ENCODE measurements at places on chromosomes 1 and 21.
A peak's percentile ranks its signal among the peaks of the same experiment; 100 is the strongest.

DNA sequence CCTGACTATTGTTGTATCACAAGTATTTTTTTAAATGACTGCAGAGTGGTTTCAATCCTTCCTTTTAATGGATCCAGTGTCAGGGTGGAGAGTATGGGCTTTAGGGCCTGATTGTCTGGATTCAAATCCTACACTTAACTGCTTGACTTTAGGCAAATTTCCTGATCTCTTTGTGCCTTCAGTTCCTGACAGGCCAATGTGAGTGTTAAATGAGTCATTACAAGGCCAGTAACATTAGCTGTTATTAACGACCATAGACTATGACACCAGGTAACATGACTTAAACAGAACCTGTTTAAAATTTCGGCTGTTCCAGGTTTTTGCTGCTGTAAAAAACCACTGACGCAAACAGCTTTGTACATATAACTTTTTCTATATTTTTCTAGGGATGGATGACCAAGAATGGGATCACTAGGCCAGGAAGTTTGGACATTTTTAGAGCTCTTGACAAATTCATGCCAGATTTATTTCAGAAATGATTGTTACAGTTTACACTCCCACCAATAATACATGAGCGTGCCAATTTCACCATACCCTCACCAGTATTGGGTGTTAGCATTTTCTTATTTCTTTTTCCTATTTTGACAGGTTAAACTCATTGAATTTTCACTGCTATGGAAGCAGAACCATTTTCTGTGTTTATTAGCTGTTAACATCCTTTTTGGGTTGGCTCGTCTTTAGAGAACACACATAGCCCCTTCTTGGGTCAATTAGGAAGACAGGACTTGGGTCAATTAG is 11.3 kb downstream of the ZNF362 start:
- no peak for DNase-seq

- peak; percentile 85 for DNase-seq
These were observed 25.5 kb downstream of the CAPN9 start for GRCh38 chr1:230772457-230773395.

DNA sequence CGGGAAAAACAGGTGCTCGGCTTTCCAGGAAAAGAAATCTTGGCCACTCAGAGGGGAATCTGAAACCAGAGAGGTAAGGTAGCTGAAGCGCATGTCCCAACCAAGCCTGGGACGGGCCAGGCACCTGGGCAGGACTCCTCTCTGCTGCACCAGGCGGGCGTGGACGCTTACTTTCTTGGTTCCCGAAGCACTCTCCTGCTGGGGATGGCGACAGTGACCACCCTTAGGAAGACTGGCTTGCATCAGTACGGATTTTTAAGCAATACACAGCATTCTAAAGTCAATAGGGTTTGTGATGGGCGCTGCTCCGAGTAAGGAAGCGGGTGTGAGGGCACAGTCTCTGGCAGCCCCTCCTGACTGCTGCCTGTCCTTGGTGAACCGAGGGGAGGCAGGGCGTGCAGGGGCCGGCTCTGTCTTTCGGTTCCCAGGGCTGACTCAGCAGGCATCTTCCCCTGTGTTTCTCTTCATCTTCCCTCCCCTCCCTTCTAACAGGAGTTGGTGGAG is 74.9 kb upstream of the ANGPTL1 start:
- peak; percentile 44 for DNase-seq

DNA sequence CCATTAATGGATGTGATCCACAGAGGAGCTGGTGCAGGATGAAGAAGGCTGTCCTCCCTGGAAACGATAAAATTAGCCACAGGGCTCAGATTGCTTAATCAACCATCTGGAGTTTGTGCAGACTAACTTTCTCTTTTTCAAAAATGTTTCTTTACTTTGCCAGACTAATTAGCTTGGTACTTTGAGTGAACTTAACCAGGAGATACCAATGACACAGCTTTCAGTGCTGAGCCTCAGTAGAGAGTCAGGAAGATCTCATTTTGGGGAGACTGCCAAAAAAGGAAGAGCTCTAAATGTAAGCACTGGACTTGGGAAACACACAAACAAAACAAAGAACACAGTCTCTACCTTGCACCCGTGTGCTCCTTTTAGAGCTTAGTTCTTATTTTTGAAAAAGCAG is 248.1 kb upstream of the DEPDC1 start:
- no peak for DNase-seq

- DNase-seq: no peak
These were observed 27.8 kb upstream of the LYPD8 start for GRCh38 chr1:248783367-248783766.

All from AG08395 (cell line).